Activated naive CD8-positive, alpha-beta T cell treated with anti-CD3 and anti-CD28 coated beads for 36 hours (primary cell): ENCODE measurements at places on chromosomes 13 and 19. TPM values are rescaled to one million over a fixed set of nuclear protein-coding genes. Genes with fewer than 3 reads are reported as not detected.

The KLK15 gene
- not detected for total RNA-seq

The NXNL1 gene
- not detected for total RNA-seq

The DIRAS1 gene
- total RNA-seq = not detected

The PEG3 gene
- 0.16 TPM for total RNA-seq
